ENCODE measurements at places on chromosomes 2 and 18. TPM values are rescaled to one million over a fixed set of nuclear protein-coding genes. Genes with fewer than 3 reads are reported as not detected.

The ANKRD62 gene
- not detected for total RNA-seq

The SETBP1 gene
- 0.23 TPM for total RNA-seq

The CHST9 gene
- total RNA-seq: 0.05 TPM

The RBM44 gene
- 0.90 TPM for total RNA-seq

- H3K4me1 ChIP-seq: no peaks in the 10 kb centered on the region
- H3K36me3 ChIP-seq: no peaks in the 10 kb centered on the region
- peaks cover 3% of the 10 kb centered on the region for H3K27me3 ChIP-seq
- no peak for DNase-seq
Observed at GRCh38 chr2:101415220-101415619, 27.9 kb upstream of the CREG2 start.

DNA sequence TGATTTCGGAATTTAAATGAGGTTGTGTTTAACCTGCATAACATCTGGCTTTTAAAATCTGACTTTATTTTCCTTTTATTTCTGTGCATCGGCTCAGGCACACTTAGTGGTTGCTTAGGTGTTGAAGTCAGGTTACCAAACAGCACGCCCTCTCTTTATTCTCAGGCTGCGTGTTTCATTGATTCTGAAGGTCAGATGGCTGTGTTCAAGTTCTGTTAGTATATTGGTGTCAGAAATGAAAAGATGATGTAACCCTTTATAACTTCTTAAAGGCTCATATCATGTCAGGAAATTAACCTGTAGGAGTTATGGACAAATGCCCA, 246.5 kb downstream of the LDLRAD4 start:
- H3K4me3 ChIP-seq: no peak overlapping the region
- DNase-seq: no peak
- no peaks in the 10 kb centered on the region for H3K4me1 ChIP-seq
- H3K27me3 ChIP-seq: no peaks in the 10 kb centered on the region

DNA sequence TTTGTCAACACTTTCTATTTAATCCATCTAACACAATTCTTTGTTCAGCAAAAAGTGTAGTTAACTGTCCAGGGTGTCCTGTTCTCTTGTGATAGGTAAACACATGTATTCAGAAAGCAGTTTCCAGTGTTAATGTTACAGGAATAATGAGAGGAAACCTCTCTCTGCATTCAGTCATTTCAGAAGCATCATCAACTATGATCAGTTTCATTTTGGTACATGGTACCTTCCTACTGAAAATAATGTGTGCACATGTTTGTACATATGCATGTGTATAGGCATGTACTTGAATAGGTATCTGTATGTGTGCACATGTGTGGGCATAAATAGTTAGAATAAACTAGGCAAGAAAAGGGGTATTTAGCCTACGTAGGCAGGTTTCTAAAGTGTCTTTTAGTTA, 16.6 kb downstream of the EFEMP1 start:
- DNase-seq: no peak
- no peaks in the 10 kb centered on the region for H3K36me3 ChIP-seq
- H3K27ac ChIP-seq: no peak overlapping the region
- H3K4me1 ChIP-seq: no peaks in the 10 kb centered on the region

DNA sequence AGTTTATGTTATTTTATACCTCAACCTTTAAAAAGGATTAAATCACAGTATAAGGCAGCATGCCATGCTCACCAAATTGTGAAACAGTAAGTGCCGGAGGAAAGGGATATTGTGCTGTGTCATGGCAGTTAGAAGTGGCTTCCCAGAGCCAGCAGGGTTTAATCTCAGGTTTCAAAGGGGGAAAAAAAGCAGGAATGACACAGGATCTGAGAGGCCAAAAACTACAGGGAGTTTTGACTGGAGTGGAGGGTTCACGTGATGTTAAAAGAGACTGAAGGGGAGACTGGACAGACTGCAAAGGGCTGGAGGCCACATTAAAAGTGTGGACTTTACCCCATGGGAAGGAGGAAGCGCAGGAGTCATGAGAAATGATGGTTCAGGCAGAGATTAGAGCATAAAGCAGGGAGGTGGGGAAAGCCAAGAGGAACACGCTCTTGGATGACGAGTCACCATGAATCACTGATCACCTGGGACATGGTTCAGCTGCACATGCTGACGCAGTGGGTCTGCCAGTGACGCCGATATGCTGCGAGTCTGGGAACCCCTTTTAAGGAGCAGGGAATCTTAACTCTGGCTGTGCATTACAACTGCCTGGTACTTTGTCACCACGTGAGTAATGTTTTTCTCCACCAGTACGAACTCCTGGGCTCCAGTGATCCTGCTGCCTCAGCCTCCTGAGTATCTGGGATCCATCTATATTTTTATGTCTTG, 6.1 kb downstream of the CHMP1B start:
- no peaks in the 10 kb centered on the region for H3K36me3 ChIP-seq
- peaks cover 20% of the 10 kb centered on the region for H3K4me1 ChIP-seq
- DNase-seq: peak; percentile 98
- peak overlapping the region; percentile 91 for H3K27ac ChIP-seq
- H3K27me3 ChIP-seq: no peaks in the 10 kb centered on the region

GRCh38 chr2:178057179-178057680, 15.3 kb downstream of the PDE11A start:
- no peak for DNase-seq
- H3K27me3 ChIP-seq: no peaks in the 10 kb centered on the region
- no peak overlapping the region for H3K27ac ChIP-seq
- H3K4me1 ChIP-seq: no peaks in the 10 kb centered on the region

- H3K4me3 ChIP-seq: no peak overlapping the region
- no peaks in the 10 kb centered on the region for H3K27me3 ChIP-seq
- H3K36me3 ChIP-seq: no peaks in the 10 kb centered on the region
- no peak overlapping the region for H3K27ac ChIP-seq
- no peaks in the 10 kb centered on the region for H3K4me1 ChIP-seq
- DNase-seq: no peak
Observed at GRCh38 chr18:32366586-32367538, 103.8 kb downstream of the GAREM1 start.

DNA sequence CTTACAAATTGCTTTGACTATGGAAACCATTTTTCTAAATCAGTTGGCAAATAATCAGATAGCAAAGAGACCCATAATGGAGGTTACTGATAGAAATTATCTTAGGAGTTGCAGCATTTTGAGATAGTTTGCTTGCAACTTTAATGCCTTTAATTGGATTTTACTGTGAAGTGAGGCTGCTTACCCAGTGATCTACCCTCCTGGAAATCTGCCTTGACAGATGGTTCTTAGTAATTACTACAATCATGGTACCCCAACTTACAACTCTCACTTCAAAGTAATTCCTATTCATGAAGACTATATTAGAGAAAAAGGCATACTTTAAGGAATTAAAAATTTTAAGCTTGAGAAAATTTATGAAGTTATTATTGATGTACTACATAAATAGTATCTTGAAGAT, 1288.6 kb upstream of the CDH2 start:
- H3K4me3 ChIP-seq: no peak overlapping the region
- H3K36me3 ChIP-seq: no peaks in the 10 kb centered on the region
- H3K27ac ChIP-seq: no peak overlapping the region
- no peaks in the 10 kb centered on the region for H3K4me1 ChIP-seq
- H3K27me3 ChIP-seq: no peaks in the 10 kb centered on the region
- DNase-seq: no peak

- H3K27me3 ChIP-seq: no peaks in the 10 kb centered on the region
- no peaks in the 10 kb centered on the region for H3K36me3 ChIP-seq
- DNase-seq: no peak
- H3K27ac ChIP-seq: peak overlapping the region; percentile 93
- H3K4me3 ChIP-seq: peak overlapping the region; percentile 93
- H3K4me1 ChIP-seq: peaks cover 14% of the 10 kb centered on the region
Observed at GRCh38 chr2:169823996-169824372, 721 bp downstream of the METTL5 start.

DNA sequence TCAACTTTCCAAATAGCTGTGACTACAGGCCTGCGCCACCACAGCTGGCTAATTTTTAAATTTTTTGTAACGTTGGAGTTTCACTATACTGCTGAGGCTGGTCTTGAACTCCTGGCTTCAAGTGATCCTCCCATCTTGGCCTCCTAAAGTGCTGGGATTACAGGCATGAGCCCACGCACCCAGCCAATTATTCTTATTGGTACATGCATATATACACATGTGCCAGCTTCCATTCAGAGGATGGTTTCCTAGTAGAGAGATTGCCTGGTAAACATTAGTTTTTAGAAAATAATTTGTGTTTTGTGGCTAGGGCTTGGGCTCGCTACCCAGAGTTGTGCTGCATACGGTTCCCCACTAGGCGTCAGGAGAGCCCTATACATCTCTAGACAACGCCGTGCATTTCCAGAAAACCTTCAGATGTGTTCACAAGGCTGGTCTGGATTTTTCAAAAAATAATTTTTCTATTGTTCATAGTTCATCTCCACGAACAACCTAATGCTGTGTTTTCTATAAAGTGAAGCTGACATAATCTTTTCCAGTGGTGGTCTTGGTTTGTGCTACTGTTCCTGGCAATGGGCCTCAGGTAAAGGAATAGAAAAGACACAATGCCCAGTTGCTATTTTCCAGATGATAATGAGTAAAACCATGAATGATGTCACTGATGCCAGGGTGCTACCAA, 14.6 kb upstream of the AFG3L2 start:
- H3K36me3 ChIP-seq: no peaks in the 10 kb centered on the region
- no peaks in the 10 kb centered on the region for H3K27me3 ChIP-seq
- no peak overlapping the region for H3K27ac ChIP-seq
- DNase-seq: peak; percentile 55

DNA sequence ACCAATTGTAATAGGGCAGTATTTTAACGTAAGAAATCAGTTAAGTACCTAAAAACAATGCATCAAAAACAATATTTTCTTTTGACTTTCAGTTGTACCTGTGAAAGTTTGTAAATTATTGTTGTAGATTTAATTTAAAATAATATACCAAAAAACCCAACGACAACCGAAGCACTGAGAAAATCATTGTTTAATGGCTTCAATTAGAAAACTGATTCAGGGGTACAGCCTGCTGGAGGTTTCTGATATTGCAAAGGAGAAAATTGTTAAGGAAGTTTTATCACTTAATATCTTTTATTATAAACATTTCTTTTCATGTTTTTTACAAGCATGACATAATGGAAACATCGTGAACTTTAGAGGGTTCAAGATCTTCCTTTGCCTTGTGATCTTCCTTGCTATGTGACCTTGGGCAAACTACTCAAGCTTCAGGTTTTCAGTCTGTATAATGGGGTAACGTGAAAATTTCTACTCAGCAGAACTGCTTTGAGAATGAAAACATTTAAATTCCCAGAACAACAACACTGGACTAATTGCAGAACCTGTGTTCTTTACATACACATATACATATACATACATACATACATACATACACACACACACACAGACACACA, 76.3 kb upstream of the GLS start:
- DNase-seq: no peak
- no peak overlapping the region for H3K4me3 ChIP-seq
- no peaks in the 10 kb centered on the region for H3K4me1 ChIP-seq
- H3K27me3 ChIP-seq: no peaks in the 10 kb centered on the region

- H3K36me3 ChIP-seq: no peaks in the 10 kb centered on the region
- no peak overlapping the region for H3K4me3 ChIP-seq
- no peak overlapping the region for H3K27ac ChIP-seq
- H3K4me1 ChIP-seq: no peaks in the 10 kb centered on the region
- no peaks in the 10 kb centered on the region for H3K27me3 ChIP-seq
Observed at GRCh38 chr2:153360239-153360638, 118.3 kb downstream of the RPRM start.

- H3K4me1 ChIP-seq: no peaks in the 10 kb centered on the region
- H3K27ac ChIP-seq: no peak overlapping the region
- H3K4me3 ChIP-seq: no peak overlapping the region
- H3K27me3 ChIP-seq: peaks cover 6% of the 10 kb centered on the region
- DNase-seq: no peak
- no peaks in the 10 kb centered on the region for H3K36me3 ChIP-seq
Observed at GRCh38 chr2:205612636-205613035, 69.7 kb upstream of the NRP2 start.

DNA sequence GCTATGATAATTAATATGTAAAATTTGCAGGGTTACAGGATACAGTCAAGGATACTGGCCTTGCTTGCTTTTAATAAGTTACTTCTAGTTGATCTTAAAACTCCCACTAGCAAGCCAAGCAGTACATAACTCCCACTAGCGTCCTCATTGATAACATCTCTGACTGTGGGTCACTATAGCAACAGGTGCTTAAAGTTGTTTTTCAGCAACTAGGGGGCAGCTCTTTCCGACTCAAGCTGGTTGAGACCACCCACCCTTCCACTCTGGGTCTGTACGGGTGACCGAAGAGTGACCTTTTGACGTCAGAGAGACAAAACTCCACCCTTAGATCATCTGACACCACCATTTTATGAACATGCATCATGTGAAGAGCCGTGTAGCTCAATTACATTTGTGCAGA, 208.6 kb downstream of the MYO1B start:
- no peaks in the 10 kb centered on the region for H3K36me3 ChIP-seq
- H3K4me1 ChIP-seq: no peaks in the 10 kb centered on the region
- no peak for DNase-seq

- no peak overlapping the region for H3K27ac ChIP-seq
- H3K4me1 ChIP-seq: no peaks in the 10 kb centered on the region
- no peak overlapping the region for H3K4me3 ChIP-seq
- H3K36me3 ChIP-seq: no peaks in the 10 kb centered on the region
- DNase-seq: no peak
- peaks cover 4% of the 10 kb centered on the region for H3K27me3 ChIP-seq
Observed at GRCh38 chr2:205745661-205746419, 63.5 kb downstream of the NRP2 start.

DNA sequence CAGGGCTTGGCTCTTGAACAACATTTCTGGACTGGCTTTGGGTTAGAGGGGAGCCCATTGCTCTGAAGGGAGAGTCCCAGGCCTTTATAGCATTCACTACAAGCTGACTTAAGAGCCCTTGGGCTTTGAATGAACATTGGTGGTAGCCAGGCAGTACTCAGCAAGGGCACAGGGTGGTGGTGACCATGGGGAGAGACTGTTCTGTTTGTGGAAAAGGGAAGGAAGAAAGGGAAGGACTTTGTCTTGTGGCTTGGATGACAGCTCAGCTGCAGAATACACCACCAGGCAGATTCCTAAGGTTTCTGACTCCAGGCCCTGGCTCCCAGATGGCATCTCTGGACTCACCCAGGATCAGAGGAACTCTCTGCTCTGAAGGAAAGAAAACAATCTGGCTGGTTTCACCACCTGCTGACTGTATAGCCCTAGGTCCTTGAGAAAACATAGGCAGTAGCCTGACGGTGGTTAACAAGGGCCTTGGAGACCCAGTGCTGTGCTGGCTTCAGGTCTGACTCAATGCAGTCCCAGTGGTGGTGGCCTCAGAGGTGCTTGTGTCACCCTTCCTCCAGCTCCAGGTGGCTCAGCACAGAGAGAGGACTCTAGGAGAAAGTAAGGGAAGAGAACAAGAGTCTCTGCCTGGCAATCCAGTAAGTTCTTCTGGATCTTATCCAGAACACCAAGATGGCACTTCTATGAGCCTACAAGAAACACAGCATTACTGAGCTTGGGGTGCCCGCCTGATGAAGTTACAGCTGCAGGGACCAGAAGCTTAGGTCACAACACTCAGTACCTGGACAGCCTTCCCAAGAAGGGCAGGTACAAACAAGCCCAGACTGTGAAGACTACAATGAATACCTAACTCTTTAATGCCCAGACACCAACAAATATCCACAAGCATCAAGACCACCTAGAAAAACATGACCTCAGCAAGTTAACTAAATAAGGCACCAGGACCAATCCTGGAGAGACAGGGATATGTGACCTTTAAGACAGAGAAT, 16.4 kb upstream of the ABCB11 start:
- H3K4me3 ChIP-seq: no peak overlapping the region
- H3K27ac ChIP-seq: no peak overlapping the region
- H3K36me3 ChIP-seq: no peaks in the 10 kb centered on the region
- no peaks in the 10 kb centered on the region for H3K27me3 ChIP-seq
